ENCODE measurements at places on chromosomes 11 and 22. TPM values are rescaled to one million over a fixed set of nuclear protein-coding genes. Genes with fewer than 3 reads are reported as not detected.

DNA sequence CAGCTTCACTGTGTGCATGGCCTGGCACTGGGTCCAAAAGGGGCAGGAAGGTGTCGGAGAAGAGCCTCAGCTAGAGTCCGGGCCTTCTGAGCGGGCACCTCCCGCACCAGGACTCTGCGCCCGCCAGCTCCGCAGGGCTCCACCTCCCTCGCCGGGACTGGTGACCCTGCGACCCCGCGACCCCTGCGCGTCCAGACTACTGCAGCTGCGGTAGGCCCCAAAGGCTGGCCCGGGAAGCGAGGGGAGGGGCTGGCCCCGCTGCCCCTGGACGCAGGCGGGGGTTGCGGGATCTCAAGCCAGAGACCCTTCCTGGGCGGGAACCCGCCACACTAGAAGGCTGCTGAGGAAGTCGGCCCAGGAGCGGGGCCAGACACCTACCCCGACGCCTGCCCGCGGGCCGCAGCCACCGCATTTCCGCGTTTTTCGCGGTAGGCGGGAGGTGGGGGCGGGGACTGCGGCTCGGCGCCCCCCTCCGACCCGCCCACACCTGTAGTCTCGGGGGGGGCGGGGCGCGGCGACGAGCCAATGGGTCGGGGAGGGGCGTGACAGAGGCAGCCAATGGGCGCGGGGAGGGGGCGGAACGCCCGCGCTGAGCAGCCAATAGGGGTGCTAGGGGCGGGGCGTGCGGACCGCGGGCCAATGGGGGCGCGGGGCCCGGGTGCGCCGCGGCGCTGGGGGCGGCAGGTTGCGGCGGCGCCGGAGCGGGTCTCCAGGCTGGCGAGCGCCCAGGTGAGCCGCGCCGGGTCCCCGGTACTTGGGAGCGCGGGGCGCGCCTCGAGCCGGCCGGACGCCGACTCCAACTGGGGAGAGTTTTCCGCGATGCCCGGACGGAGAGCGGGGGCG lies at the start of the genes LMNTD2 and RASSF7:
Gene LMNTD2 (minus strand): TSS at position 434 of the 843 bp plus-strand sequence. CDS start 22 bp downstream, at position 412.
Gene RASSF7 (plus strand): TSS at position 666 of the 843 bp plus-strand sequence. CDS start 799 bp downstream, outside the sequence.
- peak; percentile 85 for DNase-seq

DNA sequence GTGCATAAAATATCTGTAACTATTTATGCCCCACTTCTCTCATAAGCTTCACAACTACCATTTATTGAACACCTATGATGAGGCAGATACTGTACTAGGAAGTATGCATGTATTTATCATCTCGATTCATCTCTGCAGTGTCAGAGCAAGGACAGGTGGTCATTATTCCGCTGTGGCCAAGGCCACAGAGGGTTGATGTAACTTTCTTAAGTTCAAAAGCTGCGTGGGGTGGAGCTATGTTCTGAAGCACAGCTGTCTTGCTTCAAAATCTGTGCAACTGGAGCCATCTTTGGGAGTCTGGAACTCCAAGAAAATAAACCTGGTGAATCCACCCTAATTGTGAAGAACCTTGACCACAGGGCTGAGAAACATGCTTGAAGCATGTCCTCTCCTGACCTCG lies 60.2 kb upstream of the HMGXB4 start:
- DNase-seq = no peak

DNA sequence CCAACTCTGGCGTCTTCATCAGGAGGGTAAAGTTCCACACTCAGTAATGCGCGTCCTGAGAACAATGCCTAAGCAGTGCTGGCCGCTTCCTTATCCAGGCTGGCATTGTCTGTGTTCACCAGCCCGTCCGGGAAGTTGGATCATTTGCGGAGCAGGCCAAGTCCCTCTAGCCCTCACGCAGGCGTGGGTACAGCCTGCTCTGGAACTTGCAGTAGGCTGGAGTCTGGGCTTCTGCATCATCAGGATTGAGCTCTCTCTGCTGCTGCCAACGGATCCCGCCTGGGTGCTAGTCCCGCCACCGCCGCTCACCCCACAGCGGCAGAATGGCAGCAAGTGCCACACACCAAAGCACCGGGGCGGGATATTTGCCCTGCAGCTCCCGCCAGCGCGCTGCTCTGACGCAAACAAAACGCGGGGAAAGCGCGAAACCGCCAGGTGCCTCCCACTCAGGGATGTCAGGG lies 29.0 kb downstream of the GLYATL1 start:
- peak; percentile 11 for DNase-seq

- DNase-seq = no peak
Measured at GRCh38 chr22:40392618-40393017, 22.2 kb downstream of the SGSM3 start.

DNA sequence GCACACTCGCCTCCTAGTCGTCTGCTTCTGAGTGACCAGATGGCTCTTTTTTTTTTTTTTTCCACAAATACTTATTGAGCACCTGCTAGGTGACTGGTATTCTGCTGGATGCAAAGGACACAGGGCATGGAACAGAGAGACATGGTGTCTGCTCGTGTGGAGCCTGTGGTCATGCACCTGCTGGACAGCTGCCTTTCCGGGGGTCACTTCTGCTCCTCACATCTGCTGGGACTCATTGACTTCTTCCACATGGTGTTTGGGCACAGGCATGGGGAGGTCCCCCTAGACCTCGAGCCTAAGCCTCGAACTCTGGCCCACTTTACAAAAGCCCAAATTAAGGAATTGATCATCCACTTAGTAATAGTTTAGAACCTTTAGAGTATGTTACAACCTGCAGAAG lies 39.5 kb upstream of the EMID1 start:
- DNase-seq = no peak

- DNase-seq = peak; percentile 45
Measured at GRCh38 chr22:35154937-35155387, 89.0 kb downstream of the ISX start.

GRCh38 chr11:49208006-49208721 lies at the start of gene FOLH1:
TSS of gene FOLH1 (minus strand) at chr11:49208602. CDS start at chr11:49208409, 193 bp downstream.
- no peak for DNase-seq

DNA sequence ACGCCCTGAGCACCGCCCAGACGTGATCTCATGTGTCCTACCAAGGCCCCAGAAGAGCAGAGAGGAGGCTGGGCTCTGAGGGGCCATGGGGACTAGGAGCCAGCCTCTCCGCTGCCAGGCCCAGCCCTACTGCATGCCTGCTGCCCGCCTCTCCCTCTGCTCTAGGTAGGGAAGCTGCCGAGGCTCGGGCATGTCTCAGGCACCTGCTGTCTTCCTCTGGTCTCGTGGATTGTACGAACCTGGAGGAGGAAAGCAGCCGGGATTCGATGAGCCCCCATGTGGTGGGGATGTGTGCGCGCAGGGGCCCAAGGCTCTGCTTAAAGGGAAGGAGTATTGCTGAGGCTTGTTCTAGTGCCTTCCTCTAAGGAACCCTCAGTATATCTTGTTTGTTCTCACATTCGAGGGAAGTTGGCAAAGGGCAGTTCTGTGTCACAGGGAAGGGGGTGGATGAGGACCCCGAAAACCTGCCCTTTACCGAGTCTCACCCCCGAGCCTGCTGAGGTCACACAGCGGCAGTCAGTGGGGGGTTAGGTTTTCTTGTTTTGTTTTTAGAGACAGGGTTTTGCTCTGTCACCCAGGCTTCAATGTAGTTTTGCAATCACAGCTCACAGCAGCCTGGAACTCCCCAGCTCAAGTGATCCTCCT lies 21.2 kb downstream of the DAGLA start:
- no peak for DNase-seq

GRCh38 chr11:48669146-48669545 lies 180.6 kb downstream of the OR4A47 start:
- DNase-seq = no peak

- no peak for DNase-seq
Measured at GRCh38 chr11:1445741-1446445, 40.7 kb downstream of the MOB2 start.

DNA sequence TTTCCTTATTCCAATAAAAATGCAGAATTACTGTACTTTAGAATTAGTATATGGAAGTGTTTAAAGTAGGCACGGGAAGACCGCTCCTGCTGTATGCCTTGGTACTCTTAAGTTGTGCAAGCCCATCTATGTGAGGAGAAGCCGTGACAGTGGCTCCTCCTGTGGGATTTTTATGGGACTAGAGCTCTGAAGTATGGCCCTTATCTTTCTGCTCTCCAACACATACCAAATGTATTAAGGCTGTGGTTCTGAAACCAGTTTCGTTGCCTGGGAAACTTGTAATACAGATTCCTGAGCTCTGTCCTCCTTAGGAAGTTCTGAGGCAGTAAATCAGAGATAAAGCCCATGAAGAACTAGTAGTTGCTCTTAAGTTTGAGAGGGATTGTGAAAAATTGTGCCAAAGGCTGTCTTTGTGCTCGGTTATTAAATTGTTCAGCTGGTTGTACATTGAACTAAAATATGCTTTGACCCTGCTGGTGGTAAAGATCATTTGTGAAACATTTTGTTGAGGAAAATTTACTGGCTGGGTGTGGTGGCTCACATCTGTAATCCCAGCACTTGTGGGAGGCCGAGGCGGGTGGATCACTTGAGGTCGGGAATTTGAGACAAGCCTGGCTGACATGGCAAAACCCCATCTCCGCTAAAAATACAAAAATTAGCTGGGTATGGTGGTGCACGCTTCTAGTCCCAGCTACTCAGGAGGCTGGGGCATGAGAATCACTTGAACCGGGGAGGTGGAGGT lies 29.3 kb downstream of the RTN3 start:
- no peak for DNase-seq

DNA sequence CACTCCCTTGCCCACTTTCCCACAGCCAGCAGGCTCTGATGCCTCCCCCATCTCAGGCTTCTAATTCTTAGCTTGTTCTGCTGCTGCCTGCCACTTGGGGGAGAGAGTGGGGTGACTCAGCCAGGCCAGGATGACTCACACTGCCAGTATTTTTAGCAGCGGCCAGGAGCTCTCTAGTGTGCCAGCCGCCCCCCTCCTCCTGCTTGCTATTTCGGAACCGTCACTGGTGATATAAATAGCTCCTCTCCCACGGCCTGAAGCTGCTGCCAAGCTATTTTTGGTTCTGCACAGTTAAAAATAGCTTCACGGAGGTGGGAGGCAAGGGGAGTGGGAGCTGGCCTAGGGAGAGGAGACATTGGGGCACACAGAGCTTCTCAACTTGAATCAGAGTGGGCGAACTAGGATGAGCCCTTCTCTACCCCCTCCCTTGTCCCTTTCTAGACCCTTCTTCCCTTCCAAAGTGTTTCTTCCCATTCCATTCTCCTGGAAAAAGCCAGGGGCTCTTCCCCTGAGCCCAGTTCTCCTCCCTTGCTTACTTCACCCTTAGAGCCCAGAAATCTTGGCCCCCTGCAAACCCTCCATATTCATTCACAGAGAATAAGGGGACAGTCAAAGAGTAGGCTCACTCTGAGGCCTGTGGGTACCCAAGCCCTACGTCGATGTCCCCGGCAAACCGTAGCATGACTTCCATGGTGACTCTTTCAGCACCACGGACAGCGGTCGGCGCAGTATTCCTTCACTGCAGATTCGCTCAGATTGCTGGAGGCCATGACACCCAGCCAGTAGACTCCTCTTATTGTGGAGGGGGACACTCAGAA lies 2.5 kb upstream of the NPAS4 start:
- DNase-seq = peak; percentile 76

DNA sequence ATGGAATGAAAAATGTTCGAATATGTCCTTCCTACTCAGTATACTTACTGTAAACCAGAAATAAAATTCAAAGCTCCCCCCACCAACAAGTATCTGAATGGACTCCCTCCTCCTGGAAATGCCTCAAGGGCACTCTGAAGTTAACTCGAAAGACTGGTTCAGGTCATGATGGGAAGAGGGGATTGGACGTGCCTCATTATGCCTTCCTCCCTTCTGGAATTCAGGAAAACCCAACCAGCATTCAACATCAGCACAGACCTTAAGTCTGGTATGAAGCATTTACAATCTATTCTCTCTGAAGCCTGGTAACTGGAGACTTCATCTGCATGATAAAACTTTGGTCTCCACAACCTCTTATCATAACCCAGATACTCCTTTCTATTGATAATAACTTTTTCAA lies 428.3 kb upstream of the RAG2 start:
- no peak for DNase-seq

GRCh38 chr22:36546092-36546804 lies 17.3 kb upstream of the EIF3D start:
- DNase-seq = no peak

DNA sequence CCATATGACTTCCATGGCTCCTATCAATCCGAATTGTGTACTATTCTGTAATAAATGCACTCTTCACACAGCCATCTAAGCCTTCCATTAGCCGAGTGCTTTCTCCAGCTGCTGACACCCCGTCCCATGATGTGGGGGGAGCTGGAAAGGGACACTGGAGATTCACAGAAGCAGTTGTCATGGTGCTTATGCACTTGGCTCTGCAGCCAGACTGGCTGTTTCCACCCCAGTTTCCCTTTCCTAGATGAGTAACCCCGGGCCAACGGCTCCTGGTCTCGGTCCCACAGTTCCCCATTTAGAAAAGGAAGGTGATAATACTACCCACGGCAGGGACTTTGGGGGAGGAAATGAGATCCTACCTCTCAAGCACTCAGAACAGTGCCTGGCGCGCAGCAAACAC lies 244.9 kb upstream of the SYN3 start:
- no peak for DNase-seq

- DNase-seq = no peak
Measured at GRCh38 chr11:85680897-85681296, 5.1 kb downstream of the CCDC89 start.

GRCh38 chr22:30717331-30717921 lies 22.8 kb downstream of the OSBP2 start:
- peak; percentile 85 for DNase-seq

DNA sequence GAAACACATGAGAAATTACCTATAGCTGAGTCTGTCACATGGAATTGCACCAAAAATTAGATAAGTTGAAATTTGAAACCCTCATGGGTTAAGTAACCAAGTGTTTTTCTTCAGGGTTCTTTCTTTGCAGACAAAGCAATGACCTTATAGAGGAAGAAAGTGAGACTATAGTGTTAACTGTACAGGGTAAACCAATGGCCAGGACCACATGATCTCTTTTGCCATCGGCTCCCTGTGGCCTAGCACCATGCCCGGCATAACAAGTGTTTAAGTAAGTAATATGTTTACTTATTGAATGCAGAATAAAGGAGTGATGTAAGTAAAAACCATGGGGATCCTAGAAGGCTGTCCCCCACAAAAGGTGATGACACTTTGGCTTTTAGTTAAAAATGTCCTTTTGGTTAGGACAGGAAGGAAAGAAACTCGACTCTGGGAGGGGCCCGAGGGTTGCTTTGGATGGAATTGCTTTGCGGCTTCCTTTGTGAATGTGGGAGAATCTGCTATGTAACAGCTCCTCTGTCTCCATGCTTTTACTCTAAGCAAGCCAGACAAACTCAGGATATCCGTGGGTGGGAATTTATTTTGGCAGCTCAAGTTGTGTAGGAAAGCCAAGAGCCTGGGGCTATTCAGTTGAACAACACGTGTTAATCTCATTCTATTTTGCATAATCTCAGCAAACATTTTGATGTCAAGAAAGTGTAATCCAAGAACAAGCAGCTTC lies 454.7 kb downstream of the INSC start:
- DNase-seq = no peak

GRCh38 chr11:126307706-126308105 lies 3.8 kb downstream of the DCPS start:
- DNase-seq = peak; percentile 37

Gene MYOD1
- total RNA-seq = not detected

Gene DEUP1
- not detected for total RNA-seq

Gene TTC9C
- 25.0 TPM for total RNA-seq

Gene SPCS2
- 14.0 TPM for total RNA-seq

Gene VPREB1
- total RNA-seq = not detected

Measured in mammary epithelial cell (primary cell).